NCI-H446 (cell line): ENCODE measurements at places on chromosomes 6 and 20.

GRCh38 chr6:134004714-134005113 lies 47.7 kb downstream of the SLC2A12 start:
- peak; percentile 24 for DNase-seq

DNA sequence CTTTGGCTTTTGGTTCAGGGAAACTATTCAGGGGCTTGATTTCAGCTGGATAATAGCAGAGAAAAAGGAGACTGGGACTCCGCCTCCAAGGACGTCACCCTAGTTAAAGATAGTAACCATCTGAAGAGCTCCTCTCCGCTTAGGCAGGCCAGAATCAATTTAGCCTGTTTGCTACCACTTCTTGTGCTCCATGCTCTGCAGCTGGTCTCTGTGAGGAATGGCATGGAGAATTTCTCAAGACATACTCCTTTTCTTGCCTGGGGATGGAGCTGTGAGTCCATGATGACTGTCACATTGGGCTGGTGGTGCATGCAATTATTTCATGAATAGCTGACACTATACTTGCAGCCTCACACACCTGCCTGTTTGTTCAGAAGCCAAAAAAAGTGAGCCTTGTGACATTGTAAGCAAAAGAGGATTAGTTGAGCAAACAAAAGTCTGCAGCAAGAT lies 61.4 kb downstream of the TXLNB start:
- DNase-seq: peak; percentile 53

- DNase-seq: no peak
Measured at GRCh38 chr20:8339349-8339748, 207.3 kb downstream of the PLCB1 start.

- no peak for DNase-seq
Measured at GRCh38 chr20:20079102-20079784, 26.9 kb downstream of the CFAP61 start.

- no peak for DNase-seq
Measured at GRCh38 chr6:152004036-152004566, 196.6 kb downstream of the ESR1 start.

GRCh38 chr6:122994256-122994655 lies 1.8 kb upstream of the CLVS2 start:
- no peak for DNase-seq

DNA sequence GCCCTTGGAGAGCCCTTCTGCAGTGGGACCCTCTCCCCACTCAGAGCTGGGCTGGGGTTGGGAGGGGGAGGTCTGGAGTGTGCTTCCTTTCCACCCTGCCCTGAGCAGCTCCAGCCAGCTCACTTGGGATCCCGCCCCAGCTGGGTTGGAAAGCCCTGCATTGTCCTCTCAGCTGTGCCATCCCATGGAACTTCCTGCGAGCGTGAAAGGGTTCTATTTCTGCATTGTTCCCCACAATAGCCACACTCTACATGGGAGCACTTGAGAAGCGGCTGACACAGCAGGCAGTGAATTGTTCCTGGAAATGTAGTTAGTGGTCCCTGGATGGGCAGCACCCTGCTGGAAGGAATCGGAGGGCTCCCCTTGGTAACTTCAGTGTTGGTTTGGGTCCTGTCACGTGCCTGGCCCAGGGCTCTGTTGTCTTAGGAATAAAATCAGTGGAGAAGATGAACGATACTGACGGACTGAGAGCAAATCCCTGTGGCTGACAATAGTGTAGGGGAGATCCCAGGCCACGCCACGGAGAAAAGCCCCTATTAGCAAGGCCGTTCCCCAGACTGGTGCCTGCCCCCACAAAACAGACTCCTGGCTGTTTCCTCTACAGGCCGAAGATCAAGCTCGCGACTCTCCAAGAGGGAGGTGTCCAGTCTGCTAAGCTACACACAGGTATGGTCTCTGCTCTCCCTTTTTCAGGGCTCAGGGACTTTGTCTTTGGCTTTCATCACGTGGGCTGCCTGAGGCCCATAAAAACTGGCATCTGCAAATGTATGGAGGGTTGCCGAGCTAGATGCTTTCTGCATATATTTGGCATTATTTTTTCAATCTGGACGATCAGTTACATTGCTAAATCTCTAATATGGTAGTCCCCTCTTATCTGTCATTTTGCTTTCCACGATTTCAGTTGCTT lies 18.8 kb downstream of the DNMT3B start:
- no peak for DNase-seq

DNA sequence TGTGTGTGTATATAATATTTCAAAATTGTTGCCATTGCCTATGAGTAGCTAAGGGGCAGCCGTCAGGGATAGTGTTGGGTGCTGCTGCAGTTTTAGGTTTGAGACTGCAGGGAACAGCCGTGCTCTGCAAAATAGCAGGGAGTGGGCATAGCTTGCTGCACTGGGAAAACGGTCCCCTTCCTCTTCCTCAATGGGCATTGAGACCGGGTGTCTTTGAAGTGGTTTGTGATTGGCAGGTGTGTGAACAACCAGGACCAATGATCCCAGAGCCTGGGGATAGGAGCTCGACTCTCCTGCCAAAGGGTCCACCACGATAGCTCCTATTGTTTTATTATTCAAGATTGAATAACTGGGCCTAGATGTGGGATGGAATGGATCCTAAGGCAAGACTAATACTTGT lies 5.1 kb upstream of the EBF4 start:
- DNase-seq: no peak

- DNase-seq: no peak
Measured at GRCh38 chr6:633611-634010, 23.3 kb downstream of the HUS1B start.

- DNase-seq: no peak
Measured at GRCh38 chr20:49566401-49567364, 1.3 kb downstream of the PTGIS start.

DNA sequence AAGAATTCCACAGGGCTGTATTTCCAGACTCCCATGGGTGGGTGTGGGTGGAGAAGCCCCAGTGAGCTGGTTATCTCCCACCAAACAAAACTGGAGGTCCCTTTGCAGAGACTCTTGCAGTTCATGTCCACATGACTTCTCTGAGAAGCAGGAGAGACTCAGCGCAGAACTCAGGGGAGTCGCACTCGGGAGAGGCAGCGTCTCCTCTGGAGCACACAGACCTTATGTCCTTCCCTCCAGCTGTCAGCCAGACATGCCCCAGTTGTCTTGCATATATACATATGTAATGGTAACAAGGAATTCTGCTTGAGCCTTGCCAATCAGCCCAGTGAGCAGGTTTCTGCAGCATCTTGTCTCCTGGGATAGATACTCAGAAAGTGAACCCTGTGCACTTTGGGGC lies 23.8 kb downstream of the MYT1 start:
- DNase-seq: no peak

DNA sequence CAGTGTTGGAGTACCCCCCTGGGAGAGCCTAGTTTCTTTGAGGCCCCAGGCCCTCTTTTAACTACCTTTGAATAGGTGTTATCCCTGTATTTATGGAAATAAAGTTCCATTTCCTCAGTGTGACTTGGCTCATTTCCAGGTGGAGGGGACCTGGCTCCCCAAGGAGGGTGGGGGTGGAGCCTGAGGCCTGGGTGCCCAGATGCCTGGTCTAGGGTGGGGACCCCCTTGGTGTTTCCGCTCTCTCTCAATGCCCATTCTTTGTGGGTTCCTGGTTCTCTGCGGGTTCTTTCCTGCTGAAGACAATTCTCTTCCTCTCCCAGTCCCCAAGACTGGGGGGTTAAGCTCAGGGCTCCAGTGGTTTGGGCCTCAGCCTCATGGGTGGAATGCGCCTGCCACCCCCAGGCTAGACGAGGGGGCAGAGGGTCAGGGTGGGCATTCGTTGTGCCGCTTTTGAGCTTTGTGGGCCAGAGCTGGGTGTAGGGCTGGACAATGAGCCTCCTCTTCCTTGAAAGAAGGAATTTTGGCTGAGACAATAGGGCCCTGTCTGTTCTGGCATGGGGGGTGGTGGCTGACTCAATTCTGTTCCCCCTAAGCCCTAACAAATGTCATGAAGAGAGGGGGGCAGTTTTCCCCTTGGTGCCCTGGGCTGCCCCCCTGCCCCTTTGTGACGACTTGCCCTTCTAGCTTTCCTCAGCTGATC lies 686 bp upstream of the EGFL8 start:
- DNase-seq: no peak

DNA sequence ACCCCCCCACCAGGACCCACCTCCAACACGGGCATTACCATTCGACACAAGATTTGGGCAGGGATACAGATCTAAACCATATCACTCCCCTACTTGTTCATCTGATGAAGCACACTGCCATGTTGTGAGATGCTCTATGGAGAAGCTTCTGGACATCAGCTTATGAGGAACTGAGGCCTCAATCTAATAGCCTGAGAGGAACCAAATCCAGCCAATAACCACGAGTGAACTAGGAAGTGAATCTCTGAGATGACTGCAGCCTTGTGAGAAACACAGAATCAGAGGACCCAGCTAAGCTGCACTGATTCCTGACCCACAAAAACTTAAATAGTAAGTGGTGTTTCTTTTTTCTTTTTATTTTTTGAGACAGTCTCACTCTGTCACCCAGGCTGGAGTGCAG lies 21.6 kb upstream of the ZBTB2 start:
- no peak for DNase-seq

DNA sequence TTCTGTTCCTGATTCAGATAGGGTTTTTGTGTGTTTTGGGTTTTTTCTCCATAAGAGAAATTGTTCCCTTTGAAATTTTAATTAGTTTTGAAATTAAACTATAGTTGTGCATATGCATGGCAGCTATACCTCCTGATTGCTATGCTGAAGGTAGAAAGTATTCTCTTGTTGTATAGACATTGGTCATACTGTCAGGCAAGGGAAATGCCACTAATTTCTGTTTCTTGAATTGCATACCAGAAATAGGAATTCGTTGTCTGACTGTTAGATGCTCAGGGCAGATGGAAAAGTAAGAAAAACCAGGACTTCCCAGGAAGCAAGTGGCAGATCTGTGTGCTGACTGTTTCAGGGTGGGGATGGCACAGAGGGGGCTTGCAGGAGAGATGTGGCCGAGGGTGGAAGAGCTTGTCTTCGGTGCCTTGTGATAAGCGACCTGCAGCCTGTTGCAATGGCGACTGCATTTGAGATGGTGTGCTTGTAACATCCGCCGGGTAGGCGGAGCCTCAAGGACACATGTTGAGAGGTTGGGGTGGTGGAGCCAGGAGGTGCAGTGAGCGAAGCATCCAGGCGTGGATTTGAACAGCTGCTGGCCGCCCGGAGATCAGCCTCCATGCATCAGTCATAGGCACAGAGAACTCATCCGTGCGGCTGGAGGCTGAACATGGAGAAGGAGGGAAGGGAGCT lies 42.8 kb downstream of the RREB1 start:
- no peak for DNase-seq

DNA sequence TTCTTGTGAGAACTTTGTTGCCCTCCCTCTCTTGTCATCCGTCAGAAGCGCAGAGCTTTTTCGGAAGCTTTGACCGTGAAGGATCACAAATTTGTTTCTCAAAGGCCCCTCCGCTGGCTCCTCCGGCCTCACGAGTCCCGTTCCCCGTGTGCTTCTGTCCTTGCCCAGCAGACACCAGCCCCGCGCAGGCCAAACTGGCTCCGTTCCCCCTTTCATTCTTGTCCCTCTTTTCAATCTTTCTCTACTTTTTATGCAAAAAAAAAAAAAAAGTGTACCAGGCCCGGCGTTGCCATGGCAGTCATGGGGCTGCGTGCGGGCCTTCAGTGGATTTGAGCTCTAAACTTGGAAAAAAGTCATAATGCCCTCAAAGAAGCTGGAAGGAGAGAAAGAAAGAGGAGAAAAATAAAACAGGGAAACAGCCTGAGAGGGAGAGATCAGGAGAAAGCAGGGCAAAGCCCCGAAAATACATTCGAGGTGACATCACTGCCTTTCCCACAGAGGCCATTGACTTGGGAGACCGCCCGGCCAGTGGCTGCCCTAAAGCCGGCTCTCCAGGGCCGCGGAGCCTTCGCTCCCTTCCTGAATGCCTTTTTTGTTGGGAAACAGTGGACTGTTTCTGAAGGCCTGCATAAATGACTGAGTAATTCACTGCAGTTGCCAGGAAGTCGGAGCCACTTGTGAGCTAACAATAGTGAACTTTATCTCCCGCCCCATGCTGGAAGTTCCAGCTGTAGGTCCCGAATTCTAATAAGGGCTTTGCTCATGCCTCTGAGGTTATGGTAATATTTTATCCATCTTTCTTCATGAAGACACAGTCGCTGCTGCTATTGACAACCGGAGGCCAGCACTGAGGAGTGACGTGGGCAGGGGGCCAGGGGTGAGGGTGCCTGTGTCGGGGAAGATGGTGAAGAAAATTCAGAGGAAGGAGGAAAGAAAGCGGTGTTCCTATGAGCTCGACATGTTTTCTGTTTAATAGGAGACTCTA lies 670.9 kb downstream of the QKI start:
- DNase-seq: no peak

DNA sequence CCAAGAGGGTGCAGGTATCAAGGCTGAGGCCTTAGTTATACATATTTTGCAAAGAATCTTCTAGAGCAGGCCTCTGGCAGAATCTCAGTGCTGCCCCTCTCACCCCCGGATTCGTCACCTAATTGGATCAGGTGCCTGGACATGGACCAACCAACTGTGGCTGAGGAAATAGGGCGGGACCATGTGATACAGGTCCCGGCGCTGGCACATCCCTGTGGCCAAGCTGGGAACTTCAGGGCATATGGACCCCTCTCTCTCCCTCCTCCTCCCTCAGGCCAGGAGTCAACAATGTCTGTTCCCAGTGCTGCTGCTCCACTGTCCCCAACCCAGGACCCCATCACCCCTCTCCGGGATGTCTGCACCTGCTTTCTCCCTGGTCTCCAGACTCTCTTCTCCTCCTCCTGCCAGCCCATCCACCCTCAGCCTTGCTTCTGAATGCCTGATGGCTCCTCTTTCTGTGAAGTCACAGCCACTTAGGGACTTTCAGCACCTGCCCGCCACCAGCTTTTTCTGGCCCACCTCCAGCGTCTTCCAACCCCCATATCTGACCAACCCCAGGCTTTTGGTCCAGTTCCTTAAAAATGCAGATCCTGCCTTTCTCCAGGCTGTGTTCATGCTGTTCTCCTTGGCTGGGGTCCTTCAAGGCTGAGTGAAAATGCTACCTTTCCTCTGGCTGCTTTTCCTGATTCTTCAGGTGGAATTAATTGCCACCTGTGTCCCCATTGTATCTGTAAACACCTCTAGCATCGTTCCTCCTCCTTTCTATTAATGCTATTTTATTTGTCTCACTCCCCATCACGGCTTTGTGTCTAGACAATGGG lies 19.0 kb upstream of the MLN start:
- DNase-seq: peak; percentile 19

- DNase-seq: no peak
Measured at GRCh38 chr6:46078294-46078693, 51.5 kb upstream of the ENPP4 start.

GRCh38 chr20:51532577-51533191 lies 9.8 kb downstream of the NFATC2 start:
- DNase-seq: no peak

DNA sequence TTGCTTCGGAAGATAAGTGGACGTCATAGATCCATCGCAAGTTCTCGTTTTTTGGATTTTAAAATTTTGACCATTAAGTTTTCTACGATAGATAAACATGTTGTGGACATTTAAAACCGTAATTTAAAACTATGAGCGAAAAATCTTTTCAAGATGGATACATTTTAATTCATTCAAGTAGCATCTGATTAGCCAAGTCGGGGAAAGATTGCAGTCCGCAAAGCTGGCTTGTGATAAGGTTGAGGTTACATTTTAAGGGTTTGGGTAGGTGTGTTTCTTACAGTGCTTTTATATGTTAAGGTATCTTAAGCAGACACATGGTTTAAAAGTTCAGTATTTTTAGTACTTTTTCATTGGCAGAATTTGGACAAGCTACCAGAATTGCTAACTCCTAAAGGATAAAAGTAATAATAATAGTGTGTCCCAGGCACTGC lies 1.2 kb downstream of the WTAP start:
- DNase-seq: no peak
